Neuronal stem cell (in vitro differentiated cells): ENCODE measurements at places on chromosomes 7 and 10.

DNA sequence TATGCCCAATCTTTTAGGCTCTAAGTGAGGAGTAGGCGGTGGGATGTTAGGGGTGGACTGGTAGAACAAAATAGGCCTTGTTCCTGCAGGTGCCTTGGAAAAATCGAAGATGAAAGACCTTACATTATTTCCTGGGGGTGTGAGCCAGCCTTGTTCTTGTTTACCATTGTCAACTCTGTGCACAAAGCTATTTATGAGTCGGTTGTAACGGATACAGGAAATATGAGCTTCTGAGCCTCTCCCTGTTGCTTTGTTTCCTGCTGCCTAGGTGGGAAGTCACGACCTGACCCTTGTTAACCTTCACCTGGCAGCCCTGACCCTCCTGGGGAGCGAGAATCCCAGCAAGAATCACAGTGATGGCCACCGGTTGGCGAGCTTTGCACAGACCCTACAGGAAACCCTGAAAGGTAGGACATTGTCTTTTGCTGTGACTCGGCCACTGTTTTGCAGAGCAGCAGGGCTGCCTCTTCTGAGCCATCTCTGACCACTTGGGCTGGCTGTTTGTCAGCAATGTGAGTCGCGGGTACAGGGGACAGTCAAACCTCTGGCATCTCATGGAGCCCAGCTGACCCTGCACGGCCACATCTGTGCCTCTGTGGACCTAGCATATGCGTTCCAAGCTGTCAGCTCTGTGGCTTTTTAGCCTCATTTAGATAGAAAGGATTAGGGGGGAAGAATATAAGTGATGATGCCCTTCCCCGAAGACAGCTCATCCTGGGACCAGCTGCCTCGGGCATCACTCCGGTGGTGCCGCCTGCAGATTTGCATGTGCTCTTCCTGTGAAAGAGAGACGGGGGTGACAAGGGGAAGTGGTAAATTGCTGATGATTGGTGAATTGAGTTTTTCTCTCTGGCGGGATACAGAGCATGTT is 102.1 kb upstream of the ANLN start:
- no peak for DNase-seq

GRCh38 chr10:4576206-4576605 is 249.8 kb upstream of the AKR1E2 start:
- no peak for DNase-seq

DNA sequence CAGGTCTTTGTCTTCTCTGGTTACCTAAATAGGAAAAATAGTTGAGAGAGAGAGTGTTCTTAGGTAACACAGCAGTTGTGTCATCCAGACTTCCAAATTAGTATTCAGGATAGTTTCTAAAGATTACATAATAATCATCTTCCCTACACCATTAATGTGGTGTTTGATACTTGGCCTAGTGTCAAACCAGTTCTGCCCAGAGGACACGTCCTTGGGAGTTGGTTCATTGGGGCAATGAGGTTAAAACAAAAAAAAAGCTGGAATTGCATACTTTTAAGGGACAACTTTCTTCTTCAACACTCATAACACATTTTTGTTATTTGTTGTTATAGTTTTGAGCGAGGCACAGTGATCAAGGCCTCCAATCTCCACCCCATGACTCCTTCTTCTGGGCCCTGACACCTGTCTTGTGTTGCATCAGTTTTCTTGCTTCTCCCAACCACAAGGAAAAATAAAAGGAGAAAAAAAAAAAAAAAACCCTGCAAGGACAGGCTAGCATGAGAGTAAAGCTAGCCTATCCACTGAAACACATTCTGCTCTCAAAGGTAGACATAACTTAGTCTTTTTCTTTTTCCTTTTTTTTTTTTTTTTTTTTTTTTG is 28.8 kb downstream of the STN1 start:
- no peak for DNase-seq

- no peak for DNase-seq
These were observed 233.2 kb downstream of the SORCS1 start for GRCh38 chr10:106931159-106931852.

- no peak for DNase-seq
These were observed 51.6 kb upstream of the ZNF32 start for GRCh38 chr10:43700306-43700705.

DNA sequence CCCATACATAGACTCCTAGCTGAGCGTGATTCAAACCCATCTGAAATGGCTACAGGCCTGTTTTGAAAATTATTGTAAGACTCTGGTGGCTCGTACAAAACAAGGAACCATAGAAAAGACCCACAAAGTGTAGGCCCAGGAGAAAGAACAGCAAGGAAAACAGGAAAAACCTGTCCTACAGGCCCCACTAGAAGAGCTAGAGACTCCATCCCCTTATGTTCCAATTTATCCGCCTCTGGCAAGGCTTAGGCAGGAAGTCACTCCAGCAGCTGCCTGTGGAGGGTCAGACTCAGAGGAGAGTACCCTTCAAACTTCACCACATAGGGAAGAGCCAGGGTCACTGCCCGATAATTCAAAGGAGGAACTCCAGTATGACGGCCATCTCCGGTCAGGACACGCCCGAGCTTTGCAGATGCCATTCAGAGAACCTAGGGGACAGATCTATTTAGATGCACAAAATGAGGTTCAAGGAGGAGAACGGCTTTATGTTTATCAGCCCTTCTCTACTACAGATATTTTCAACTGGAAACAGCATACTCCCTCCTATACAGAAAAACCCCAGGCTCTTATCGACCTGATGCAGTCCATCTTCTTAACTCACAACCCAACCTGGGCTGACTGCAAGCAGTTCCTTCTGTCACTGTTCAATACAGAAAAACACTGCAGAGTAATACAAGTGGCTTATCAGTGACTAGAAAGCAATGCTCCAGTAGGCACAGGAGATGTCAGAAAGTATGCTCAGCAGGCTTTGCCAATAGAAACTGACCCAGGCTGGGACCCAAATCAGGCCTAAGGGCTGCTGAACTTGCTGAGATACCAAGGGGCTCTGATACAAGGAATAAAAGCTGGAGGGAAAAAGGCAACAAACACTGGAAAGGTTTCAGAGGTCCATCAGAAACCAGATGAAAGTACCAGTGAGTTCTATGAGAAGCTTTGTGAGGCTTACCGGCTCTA is 8.6 kb upstream of the ZNF33B start:
- DNase-seq: no peak

DNA sequence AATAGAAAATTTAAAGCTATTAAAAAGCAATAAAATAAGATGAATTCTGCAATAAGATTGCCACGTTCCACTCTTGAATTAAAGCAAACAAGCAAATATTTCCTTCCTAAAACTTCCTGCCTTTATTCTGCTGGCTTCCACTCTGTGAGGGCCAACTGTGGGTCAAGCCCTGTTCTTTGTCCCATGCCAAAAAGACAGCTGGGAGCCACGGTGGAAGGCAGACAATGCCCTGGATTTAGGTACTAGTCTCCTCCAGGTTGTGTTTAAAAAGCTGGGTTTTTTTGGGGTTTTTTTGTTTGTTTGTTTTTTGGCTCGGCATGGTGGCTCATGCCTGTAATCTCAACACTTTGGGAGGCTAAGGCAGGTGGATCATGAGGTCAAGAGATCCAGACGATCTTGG is 39.1 kb downstream of the LRRTM3 start:
- no peak for DNase-seq

DNA sequence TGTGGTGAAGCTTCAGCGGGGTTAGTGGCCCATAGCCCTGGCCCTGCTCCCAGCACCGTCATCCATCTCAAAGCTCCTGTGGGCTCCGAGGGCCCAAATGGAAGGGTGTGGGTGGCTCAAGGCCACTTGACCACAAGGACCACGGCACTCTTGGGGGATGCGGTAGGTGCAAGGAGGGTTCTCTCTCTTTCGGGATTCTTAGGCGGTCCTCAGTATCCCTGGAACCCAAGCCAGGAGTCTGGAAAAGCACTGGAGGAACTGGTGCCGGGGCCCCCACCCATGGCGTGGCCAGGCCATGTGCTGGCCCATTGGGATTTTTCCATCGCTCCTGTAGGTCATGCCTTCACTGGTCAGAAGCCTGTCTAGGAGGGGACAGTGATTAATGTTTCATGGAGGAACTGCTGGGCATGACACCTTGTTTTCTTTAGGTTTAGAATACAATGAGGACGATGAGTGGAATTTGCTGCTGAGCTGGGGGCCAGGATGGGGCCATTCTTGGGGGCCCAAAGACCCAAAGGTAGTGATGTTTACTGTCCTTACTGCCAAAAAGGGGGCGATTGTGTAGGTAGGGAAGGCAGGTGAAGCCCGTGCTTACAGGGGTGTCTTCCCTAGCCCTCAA is 16.7 kb downstream of the AQP1 start:
- no peak for DNase-seq

- no peak for DNase-seq
These were observed 186.2 kb upstream of the PRKCQ start for GRCh38 chr10:6766131-6766801.

DNA sequence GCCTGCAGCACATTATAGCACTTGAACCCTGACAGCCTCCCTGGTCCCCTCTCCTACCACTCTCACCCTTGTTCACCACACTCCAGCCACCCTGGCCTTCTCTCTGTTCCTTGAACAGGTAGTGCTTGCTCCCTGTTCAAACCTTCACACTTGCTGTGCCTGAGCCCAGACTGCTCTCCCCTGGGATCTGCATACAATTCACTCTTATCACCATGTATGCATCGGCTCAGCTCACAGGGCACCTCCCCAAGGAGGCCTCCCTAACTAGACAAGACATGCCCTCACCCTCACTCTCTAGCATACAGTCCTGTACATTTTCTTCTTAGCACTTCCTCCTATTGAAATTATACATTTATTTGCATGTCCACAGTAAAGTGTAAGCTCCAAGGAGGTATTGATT is 59.3 kb downstream of the FAM13C start:
- no peak for DNase-seq

DNA sequence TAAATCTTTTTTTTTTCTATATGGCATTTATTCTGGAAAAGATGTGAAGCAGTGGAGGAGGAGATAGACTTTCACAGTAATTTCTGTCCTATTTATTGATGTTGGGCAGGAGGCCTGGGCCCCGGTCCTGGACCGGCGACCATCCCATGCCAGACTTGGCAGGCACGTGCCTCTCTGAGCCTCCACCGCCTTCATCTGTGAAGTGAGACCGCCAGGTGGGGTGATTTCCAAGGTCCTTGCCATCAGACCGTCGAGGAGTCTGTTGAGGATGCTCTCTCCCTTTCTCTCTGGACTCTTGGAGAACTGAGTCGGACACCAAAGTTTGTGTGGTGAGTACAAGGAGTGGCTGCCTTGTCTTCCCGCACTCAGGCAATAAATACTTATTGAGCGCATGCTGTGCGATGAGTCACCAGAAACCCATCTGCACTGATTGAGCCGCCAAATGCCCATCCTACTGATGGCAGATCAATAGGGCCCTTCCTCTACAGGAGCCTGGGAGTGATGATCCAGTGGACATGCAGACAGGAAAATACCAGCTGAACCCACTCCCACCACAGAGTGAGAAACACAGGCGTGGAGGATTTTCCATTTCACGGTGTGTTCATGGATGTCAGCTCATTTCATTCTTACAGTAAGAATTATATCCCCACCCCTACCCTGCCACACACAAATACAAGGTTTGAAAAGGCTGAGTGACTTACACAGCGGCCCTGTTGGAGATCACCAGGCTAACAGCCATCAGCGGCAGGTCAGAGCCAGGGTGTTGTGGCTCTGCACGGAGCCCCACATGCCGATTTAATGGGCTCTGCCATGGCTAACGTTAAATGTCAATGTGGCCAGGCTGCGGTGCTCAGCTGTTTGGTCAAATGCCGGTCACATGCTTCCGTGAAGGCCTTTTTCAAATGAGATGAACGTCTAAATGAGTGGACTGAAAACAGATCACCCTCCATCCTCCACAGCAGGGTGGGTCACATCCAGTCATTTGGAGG is 11.5 kb upstream of the PRKAG2 start:
- DNase-seq: no peak

- DNase-seq: no peak
These were observed 439.7 kb upstream of the IGFBP3 start for GRCh38 chr7:46360811-46361210.

DNA sequence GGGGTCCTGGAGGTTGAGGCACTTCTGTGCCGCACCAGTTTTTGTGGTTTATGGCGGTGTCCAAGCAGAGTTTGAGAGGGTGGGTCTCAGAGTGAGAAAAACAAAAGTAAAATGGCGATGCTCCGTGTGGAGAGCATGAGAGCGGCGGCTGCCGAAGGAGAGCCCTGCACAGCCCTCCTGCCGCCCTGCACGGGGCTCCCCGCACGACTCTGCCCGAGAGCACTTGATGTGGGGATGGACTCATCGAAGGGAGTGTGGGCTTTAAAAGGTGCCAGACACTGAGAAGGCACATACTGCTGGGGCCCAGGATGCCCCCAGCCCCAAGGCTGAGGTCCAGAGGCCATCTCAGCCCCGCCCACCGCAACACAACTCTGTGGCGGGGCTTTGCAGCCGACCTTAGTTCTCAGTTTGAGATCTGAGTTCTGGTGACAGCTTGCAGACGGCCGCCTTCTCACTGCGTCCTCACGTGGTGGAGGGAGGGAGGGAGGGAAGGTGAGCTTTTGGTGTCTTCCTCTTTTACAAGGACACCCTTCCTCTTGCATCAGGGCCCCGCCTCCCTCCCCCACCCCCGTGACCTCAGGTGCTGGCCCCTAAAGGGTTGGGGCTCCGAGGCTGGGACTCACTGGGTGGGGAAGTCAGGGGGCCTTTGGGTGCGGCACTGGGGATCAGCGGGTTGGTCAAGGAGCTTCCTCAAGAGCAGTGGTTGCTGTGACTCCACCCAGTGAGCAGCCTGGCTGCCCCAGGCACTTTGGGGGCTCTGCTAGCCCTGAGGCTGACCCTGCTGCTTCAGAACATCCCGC is 69.1 kb downstream of the NKX6-2 start:
- DNase-seq: no peak

GRCh38 chr7:41491883-41492471 is 210.9 kb downstream of the INHBA start:
- no peak for DNase-seq

- DNase-seq: no peak
These were observed 47.3 kb upstream of the NPTX2 start for GRCh38 chr7:98569691-98570337.
